ENCODE measurements at places on chromosomes 13 and 19.
A peak's percentile ranks its signal among the peaks of the same experiment; 100 is the strongest.

DNA sequence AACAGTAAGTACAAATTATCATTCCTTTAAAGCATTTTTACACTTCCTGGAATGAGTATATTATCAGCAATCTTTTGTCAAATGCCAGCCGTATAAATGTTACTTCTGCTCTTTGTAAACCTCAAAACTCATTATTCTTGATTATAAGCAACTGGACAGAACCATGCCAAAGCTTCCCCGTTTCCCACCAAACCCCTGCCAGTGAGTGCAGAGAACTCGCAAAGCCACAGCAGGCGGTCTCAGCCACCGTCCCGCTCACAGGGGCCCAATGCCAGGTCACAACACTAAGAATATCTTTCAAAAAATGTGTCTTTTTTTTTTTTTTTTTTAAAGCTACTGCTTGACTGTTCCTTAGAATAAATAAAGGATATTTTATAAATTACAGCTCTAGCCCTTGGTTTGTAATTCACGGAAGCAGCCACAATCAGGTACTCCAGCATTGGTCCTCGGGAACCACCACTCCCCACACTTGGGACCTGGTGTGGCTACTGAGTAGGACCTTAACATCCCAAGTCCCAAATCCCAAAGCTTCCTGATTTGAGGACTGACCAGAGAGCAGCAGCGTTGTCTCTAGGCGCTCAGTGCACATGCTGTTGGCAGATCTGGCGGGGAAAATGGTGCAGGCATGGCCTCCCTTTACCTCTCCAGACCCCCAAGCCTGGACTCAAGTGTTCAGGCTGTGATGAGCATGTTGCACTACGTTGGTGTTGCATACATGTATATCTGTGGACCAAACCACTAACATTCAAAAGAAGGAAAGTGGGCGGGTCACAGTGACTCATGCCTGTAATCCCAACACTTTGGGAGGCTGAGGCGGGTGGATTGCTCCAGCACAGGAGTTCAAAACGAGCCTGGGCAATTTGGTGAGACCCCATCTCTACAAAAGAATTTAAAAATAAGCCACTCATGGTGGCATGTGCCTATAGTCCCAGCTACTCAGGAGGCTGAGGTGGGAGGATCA is 19.0 kb downstream of the KCTD15 start:
- no peak for DNase-seq

GRCh38 chr13:112690283-112690929 is 568 bp downstream of the ATP11A start:
- DNase-seq: peak; percentile 80

DNA sequence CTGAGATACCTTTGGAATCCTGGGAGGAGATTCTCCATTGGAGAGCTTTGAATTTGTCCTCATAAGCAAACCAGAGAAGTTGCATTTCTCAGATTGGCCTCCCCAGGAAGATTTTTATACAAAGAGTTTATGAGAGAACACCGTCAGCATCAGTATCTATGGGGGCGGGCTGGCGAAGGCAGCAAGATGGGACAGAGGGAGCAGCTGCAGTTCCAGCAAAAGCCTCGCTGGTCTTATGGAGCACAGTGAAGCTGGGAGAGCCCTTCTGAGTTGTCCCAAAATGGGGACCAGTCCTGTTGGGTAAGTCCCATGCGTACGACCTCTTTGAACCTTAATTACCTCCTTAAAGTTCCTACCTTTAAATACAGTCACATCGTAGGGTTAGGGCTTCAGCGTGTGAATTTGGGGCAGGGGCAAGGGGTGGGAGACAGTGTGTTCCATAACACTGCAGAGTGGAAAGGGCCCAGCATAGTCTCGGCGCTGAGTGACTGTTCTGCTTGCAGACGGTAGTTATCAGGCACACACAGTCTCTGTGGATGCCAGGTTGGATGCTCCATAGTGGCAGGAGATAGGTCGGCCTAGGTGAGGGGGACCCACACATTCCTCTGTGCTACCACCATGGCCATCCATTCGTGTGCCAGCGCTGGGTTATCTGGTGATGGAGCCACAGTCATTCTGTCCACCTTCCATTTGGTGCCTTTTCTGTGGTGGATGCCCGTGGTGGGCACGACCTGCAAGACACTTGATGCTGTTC is 34.9 kb upstream of the GPR183 start:
- DNase-seq: peak; percentile 54

DNA sequence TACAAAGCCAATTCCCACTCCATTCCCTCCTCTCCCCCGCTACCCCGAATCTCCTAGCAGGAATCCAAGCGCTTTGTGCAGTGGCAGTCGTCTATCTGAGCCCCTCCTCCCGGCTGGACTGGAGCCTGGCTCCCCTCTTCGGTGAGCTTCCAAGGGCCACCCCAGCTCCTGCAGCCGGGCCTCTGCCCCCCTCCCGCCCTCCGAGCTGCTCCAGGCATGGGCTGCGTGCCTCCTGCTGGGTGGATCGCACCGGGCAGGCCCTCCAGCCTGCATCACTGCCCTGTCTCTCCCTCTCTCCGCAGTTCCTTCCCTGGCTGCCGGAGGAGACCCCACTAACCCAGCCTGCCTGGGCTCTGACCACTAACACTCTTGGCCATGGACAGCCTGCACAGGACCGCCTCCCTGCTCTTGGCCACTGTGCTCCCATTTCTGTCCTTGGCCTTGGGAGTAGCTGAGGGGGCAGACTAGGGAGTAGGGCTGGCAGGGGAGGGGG is 12.9 kb upstream of the LENG8 start:
- DNase-seq: no peak

- DNase-seq: no peak
Measured at GRCh38 chr13:98613591-98613990, 36.7 kb upstream of the STK24 start.

DNA sequence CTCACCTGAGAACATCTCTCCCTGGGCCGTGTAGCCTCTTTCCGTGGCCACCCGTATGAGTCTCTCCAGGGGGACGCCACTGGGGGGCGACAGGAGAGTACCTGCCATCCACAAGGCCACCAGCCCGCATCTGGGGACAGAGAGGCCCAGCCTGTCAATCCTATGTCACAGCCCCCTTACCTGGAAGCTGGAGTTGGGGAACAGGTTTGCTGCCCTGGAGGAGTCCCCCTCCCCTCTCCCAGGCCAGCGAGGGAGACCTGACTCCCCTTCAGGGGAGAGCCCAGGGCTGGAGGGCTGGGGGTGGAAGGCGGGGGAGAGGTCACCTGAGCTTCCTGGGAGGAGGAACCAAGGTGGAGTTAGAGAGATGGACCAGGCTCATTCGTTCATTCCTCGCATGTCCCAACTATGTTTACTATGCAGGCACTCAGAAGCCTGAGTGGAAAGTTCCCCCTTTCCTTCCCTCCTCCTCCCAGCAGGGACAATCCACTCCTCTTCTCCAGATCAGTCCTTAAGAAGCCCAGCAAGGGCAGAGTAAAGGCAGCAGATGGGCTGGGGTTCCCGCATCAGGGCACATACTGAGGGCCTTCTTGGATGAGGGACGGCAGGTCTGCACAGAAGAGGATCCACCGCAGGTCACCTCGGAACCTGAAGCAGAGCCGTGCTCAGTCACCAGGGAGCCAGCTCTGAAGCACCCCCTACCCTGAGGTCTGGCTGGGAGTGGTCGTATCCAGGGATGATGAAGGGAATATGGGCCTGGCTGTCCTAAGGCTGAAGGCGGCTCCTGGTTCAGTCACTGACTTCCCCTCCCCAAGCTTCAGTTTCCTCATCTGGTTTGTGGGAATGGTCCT is 5.5 kb downstream of the ACTMAP start:
- DNase-seq: peak; percentile 65

GRCh38 chr19:12546068-12546467 is 5.2 kb downstream of the ZNF564 start:
- no peak for DNase-seq

DNA sequence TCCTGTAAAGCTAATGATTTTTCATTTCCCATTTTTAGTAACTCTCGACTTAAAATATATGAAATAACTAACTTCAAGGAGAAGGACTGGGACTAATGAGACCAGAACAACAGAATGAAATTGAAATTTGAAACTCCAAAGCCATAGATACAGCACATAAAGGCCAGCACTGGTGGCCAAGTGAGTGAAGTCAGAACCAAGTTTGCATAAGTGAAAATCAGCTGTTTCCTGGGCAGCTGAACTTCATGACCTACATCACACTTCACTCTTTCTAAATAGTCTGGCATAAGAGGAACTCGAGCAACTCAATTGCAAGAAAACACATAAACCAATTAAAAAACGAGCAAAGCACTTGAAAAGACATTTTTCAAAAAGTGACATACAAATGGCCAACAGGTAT is 84.5 kb downstream of the DCLK1 start:
- no peak for DNase-seq

DNA sequence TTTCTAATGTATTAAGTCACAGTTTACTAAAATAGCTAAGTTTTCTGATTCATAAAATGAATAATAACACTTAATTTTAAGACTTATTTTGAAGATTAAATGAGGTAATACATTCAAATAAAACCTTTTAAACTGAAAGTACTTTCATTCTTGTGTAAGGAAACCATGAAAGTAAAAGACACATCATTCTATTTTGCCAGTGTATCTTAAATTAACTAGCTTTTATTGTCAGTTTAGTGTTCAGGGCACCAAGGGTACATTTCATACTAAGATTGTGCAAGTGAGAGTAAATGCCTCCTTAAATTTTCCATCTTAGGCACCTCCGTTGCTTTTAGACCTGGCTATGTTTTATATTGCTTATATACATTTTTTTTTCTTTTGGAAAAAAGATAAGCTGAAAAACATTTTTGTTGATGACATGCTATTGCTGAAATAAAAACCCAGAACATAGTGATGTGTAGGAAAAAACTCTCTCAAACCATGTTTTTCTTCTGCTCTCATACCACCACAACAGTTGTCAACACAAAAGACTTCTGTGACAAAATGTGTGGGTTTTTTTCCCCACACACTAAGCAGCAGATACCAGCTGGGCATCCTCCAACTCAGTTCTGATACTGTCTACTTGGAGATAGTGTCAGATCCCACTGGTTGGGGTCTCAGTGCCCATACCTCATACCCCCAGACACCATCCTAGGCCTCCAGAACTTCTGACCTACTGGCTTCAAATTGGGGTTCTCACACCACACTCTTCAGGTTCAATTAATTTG is 30.7 kb upstream of the LPAR6 start:
- DNase-seq: no peak

DNA sequence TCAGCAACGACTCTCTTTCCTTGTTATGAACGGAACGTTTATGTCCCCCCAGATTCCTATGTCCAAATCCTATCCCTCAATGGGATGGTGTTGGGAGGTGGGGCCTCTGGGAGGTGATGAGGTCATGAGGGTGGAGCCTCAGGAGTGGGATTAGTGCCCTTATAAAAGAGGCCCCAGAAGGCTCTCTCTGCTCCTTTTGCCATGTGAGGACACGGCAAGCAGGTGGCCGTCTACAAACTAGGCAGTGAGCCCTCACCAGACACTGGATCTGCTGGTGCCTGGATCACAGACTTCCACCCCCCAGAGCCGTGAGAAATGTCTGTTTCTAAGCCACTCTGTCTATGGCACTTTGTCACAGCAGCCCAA is 53.2 kb downstream of the EPS15L1 start:
- DNase-seq: no peak

DNA sequence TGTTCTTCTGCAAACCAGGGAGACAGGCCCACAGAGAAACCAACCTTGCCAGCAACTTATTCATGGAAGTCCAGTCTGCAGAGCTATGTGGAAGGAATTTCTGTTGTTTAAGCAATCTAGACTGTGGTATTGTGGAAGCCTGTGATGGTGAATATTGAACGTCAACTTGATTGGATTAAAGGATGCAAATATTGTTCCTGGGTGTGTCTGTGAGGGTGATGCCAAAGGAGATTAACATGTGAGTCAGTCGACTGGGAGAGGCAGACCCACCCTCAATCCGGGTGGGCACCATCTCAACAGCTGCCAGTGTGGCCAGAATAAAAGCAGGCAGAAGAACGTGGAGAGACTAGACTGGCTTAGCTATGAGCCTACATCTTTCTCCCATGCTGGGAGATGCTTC is 606.0 kb downstream of the EFNB2 start:
- DNase-seq: no peak

DNA sequence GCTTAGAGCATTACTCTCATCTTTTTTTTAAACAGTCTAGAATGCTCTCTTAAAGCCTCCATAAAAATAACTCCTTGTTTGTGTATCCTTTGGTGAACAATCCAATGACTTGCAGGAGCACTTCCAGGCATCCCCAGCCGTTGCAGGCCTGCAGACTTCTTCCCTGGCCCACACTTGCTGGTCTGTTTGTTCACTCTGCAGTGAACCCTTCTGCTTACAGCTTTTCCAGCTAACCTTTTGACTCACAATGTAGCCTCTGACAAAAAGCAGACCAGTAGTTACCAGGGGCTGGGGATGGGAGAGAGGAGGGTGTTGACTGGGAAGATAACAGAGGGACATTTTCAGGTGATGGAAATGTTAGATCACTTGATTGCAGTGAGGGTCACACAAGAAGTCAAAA is 9.1 kb downstream of the GPR42 start:
- no peak for DNase-seq
